ENCODE measurements at places on chromosomes 4 and X.

DNA sequence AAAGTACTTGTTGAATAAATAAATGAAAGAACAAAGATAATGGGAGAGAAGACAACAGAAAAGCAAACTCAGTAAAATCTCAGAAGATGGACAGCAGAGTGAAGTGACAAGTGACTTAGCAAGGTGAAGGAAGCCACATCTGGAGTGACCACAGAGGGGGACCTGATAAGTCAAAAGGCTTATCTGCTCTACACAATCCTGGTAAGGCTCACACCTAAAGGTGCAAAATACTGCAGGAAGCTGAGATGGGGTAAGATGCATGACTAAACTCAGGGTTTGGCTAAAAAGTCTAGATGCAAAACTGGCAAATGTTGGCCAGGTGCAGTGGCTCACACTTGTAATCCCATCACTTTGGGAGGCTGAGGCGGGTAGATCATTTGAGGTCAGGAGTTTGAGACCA, 22.2 kb downstream of the TRMT2B start:
- DNase-seq, result no peak

GRCh38 chr4:47829438-47829837, 8.4 kb downstream of the CORIN start:
- no peak for DNase-seq

DNA sequence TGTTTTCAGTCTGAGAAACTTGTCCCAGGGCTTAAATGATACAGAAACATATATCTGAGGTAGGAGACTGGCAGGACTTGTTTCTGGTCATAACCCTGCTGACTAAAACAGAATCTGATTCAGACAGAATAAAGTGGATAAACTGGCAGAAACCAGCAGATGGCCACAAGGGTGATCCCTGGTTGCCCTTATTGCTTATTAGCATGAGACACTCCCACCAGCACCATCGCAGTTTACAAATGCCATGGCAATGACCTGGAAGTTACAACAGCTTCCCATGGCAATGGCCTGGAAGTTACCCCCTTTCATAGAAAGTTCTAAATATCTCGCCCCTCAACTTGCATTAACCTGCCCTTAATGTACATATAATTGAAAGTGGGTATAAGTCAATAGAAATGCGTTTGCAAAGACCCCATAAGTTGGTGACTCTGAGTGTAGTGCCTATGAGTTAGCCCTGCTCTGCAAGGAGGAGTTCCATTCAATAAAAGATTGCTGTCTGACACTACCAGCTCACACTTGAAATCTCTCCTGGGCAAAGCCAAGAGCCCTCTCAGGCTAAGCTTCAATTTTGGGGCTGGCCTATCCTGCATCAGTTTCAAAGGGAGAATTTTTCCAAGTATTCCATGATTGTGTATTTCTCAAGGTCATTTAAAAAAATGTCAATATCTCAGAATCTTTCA, 52.9 kb upstream of the PAGE5 start:
- no peak for DNase-seq

DNA sequence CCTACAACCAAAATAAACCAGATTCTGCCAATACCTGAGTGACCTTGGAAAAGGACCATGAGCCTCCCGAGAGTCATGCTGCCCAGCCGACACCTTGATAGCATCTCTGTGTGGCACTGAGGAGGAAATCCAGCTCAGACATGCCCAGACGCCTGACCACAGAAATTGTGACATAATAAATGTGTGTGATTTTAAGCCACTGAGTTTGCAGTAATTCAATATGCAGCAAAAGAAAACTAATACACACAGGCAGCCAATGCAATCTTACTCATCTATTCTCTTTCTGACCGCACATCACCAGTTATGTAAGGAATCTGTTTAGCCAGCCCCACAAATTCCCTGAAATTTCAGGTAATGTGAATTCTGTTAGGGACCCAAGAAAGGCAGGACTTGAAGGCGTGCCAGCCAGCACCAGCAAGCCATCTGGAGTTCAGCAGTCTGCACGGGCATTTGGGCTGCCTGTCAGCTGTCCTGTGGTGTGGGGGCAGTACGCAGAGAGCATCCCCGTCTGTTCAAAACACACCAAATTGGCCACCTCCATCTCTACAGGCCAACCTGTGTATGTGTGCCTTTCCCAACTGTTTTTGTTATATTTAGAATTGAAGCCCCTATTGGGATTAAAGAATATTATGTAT, 176.4 kb downstream of the NLGN4X start:
- DNase-seq, result no peak

DNA sequence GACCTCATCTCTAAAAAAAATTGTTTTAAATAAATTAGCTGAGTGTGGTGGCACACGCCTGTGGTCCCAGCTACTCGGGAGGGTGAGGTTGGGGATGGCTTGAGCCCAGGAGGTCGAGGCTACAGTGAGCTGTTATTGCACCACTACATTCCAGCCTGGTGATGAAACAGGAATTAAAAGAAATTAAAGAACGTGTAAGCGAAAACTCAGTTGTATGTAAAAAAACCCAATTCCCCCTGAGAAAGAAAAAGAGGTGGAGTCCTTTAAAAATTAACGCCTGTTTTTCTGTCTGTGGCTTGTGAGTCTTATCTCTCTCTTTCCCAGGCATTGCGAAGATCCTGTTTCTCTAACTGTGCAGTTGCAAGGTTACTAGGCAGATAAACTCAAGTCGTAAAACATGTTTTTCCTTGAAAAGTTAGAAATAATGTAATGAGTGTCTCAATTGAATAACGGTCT, 22.1 kb downstream of the EPGN start:
- no peak for DNase-seq

- DNase-seq, result no peak
Measured at GRCh38 chrX:105349476-105349875, 129.0 kb upstream of the TEX13A start.

GRCh38 chrX:1610166-1610565, 4.7 kb upstream of the ASMT start:
- no peak for DNase-seq
